ENCODE measurements at places on chromosomes 12 and 14.

DNA sequence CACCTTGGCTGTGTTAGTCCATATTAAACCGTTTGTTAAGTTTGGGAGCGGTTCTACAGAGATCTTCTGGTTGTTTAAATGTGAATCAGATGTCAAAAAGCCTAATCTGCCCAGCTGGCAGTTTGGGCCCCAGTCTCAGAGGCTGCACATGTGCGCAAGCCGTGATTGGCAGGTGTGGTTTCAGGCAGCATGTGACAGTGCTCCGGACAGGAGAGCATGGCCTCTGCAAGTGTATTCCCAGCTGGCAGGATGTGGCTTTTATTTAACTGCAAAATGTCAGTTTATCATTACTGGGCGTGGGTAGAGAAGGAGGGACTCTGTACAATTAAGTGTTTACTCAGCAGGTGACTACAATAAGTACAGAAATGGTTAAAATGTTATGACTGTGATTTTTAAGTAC, 77.5 kb downstream of the PELI2 start:
- no peak for DNase-seq

DNA sequence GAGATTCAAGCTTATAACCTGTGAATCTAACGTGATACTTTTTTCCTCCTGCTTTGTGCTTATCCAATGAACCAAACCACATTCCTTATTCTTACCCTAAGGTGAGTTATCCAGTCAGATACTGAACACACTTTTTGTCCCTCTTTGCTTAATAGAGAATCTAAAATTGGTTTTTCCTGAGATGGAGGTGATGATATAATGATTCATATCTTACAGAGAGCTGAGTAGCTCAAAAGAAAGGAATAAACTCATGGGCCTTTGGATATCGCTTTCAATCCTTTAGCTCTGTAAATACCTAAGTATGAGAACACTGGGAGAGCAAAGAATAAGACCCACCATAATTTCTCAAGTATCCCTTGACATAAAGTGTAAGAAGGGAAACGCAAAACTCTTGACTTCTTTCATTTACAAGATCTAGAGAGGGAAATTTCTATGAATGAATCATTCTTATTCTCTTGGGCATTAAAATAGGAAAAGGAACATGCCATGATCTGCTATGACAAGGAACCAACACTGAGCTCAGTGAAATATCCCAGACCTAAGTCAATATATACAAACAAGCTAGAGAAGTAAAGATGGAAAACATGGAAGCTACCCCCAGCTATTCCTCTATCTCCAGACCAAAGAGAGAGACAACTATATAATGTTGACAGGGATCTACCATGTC, 81.8 kb upstream of the STAC3 start:
- no peak for DNase-seq

- DNase-seq = no peak
These were observed 143.6 kb downstream of the CPNE8 start for GRCh38 chr12:38761636-38762342.

DNA sequence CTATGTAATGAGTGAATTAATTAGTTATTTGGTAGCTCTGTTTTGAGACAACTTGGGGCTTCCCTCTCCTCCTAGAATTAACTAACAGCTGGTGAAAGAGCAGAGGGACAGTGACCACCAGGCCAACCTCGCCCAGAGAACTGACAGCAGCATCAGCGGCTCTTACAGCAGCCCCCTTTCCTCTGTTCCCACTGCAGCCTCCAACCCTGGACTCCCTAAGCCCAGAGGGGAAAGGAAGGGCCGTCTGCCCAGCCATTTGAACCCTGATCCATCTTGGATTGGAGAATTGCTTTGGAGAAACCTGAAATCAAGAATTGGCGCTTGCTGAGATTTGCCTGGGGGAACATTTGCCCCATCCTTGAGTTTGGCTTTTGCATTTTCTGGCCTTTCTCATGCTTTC, 45.5 kb downstream of the B4GALNT3 start:
- no peak for DNase-seq

GRCh38 chr14:29627137-29627536, 300.5 kb downstream of the PRKD1 start:
- DNase-seq = no peak

DNA sequence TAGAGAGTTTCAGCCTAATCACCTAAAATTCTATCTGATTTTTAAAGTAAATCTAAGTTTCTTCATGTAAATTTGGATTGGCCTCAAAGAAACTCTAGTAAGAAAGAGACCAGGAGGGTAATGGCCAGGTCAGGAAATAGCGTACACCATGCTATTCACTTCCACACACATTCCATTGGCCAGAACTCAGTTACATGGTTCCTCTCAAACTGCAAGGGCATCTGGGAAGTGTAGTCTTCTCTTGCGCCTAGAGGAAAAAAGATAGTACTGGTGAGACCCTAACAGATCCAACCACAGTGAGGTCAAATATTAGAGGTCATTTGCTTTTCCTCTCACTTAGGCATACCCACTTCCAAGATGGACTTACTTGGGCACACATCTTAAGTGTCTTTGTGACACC, 39.1 kb downstream of the MBIP start:
- DNase-seq = no peak

- DNase-seq = no peak
These were observed 8.4 kb upstream of the C12orf75 start for GRCh38 chr12:105322070-105322469.

GRCh38 chr12:108930155-108930554, 50.3 kb downstream of the DAO start:
- no peak for DNase-seq

GRCh38 chr14:60093080-60093479, 1.4 kb downstream of the PCNX4 start:
- DNase-seq = no peak

DNA sequence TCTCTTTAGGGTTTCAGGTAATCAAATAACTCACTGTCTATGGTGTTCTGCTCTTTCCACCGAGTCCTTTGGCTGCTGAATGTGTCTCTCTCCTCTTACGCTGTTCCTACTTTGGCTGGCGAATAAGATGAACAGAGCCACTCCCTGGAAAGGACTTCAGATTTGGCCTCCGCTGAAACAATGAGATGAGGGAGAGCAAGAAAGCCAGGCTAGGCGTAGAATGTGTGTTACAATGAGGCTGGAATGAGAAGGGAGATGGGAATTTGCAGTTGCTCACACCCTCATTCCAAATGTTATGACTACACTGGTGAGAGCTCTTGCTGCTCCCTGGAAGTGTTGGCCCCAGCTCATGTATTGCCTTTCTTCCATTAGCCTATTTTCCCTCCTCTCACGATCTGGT, at the start of gene MFAP5:
TSS of gene MFAP5 (minus strand) at position 234 of the 400 bp plus-strand sequence. CDS start 722 bp downstream, outside the sequence.
- DNase-seq = no peak

DNA sequence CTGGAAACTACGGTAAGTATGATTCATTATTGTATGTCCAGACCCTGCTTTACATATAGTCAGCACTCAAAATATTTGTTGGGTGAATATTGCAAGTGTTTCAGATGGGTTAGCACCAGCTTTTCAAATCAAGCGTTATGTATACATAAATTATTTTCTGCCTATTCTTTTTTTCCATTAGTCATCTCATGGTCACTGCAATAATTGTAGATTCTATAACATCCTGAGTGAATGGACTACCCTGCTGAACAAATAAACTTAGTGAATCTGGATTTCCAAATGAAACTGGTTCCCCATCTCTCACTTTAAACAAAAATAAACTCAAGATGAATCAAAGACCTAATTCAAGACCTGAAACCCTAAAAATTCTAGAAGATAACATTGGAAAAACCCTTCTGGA, 152.3 kb downstream of the DIO2 start:
- no peak for DNase-seq

GRCh38 chr12:42237052-42237852, 796 bp downstream of the YAF2 start:
- peak; percentile 60 for DNase-seq

- DNase-seq = no peak
These were observed 888 bp upstream of the EEA1 start for GRCh38 chr12:92929983-92930382.

DNA sequence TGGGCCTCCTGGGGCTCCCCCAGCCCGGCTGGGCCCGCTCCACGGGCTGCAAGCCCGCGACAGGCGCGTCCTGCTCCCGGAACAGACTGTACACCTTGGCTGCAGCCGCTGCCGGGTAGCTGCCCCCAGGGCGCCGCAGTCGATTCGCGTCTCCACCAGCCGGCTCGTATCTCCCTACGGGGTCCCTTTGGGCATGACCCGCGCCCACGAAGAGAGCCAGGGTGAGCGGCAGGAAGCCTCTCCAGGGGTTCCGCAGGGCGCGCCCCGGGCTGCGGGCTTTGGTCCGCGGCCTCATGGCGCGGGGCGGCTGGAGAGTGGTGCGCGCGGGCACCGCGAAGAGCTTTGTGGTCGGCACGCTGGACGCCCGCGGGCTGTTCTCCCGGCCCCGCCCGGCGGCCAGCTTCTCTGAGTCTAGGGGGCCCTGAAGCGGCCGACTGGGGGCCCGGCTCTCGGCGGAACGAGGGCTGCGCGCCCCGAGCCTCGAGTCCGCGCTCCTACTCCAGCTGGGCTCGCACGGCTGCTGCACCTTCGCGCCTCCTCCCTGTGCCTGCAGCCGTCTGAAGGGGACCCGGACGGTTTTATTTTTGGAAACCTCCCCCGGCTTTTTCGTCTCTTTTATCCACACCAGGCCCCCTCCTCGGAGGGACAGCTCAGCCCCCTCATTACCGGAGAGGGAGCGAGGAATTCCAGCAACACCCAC, at the start of gene LTBP2:
TSS of gene LTBP2 (minus strand) at position 588 of the 700 bp plus-strand sequence. CDS start at position 295, 293 bp downstream.
- peak; percentile 26 for DNase-seq

DNA sequence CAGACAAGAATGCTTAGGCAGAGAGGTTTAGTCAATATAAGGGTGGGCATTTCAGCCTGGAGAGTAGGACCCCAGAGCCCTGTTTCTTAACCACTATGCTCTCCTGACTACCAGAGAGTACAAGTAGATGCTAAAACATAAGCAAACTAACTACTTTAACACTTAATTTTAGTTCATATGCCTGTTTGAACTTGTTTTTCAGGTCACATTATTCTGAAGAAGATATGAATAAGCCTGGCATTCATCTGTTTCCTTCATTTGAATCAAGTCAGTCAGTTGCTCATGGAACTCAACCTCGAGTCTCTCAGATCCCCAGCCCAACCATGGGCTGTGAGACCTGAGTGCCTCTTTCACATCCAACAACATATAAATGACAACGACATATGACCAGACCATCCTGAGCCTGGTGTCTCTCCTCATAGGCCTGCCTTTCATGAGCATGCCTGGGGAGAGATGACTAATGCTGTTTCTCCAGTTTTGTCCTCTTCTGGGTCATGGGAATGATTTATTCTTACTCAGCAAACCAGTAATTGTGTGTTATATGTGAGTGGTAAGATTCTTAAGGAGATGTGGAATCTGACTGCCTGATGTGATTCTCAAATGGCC, 251.1 kb upstream of the BTG1 start:
- DNase-seq = no peak

DNA sequence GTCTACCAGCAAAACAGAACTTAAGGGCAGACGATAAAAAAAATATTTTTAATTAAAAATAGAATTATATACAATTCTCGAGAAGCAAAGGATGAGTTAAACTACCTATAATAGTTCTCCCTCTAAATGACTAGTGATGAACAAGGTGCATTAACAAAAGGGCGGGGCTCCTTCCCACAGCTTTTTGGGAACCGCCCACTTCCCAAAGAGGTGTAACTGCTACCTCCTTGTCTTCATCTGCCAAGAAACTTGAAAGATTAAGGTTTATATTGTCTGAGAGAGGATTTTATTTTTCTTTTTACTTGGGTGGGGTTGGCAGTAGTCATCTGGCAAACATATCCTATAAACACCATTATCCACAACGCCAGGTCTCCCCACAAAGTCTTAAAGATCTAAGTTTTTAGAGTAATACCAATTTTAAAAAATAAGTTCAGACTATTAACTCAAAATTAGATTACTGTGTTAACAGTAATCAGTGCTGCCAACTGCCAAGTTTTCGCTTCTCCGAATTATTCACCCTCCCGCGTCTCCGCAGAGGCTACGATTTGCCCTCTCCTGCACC, 938 bp downstream of the RALGAPA1 start:
- DNase-seq = peak; percentile 30

DNA sequence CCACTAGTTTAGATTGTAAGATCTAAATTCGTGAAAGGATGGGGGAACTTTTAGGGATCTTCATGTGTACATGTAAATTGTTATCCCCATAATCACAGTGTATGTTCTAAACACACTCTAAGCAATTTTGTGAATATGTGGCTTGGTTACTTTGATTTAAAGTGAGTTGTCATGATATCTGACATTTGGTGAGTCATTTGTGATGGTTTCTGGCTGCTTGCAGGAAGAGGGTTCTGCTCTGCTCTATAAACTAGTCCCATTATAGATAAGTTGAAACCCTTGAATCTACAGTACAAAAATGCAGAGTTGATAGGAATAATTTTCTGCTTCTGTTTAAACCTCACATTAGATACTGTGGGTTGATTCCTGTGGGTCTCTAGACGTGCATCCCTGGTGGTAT, 14.8 kb downstream of the GUCY2C start:
- DNase-seq = no peak

DNA sequence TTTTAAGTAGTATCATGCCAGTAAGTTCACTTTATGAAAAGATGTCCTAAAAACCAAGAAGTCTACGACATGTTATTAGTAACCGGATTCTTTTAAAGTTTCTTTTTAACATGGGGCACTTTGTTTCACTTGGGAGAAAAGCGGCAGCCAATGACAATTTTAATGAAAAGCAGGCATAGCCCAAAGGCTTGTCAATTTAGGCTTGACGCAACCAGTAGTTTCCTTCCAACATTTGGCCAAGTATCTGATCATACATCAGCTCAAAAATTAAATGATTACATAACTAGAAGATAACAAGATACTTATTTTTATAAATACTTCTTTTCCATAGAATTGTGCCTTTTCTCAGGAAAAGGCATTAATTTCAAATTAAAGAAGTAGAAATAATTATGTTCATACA, 112.8 kb downstream of the TXNDC16 start:
- DNase-seq = no peak

- no peak for DNase-seq
These were observed 5.6 kb downstream of the LTA4H start for GRCh38 chr12:96029826-96030225.

DNA sequence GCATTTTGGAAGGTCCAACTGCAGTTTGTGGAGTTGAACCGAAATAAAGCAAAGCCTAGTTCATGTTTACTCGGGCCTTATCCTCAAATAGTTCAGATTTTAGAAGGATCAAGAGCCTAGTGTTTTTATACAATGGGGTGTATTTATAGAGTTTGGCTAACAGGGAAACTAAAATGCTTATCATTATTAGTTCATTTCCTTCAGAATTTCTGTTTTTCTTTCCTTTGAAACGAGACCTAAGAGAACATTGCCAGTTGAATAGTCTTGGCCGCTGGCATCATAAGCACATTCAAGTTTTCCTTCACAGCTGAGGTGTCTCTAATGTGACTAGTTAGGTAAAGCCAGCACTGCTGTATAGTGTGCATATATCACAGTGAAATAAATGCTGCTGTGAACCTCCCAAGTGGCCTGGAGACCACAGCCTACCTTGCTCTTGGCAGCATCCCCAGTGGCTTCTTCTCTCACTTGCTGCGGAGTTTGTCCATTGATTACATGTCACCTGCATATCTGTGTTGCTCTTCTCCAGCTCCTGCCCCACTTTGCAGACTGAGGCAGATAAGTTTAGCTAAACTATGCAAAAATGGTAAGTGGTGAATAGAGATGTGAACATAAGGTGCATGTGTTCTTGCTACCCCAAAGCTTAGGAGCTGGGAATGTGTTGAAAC, 88.8 kb downstream of the ANO6 start:
- no peak for DNase-seq

- DNase-seq = peak; percentile 69
These were observed 335.1 kb downstream of the DUSP6 start for GRCh38 chr12:89016970-89017778.

- DNase-seq = no peak
These were observed 72.0 kb upstream of the CCND2 start for GRCh38 chr12:4201333-4202100.

GRCh38 chr14:37411079-37411735, 183.8 kb downstream of the FOXA1 start:
- no peak for DNase-seq
